ENCODE measurements at places on chromosomes 2 and 18.
A peak's percentile ranks its signal among the peaks of the same experiment; 100 is the strongest.

DNA sequence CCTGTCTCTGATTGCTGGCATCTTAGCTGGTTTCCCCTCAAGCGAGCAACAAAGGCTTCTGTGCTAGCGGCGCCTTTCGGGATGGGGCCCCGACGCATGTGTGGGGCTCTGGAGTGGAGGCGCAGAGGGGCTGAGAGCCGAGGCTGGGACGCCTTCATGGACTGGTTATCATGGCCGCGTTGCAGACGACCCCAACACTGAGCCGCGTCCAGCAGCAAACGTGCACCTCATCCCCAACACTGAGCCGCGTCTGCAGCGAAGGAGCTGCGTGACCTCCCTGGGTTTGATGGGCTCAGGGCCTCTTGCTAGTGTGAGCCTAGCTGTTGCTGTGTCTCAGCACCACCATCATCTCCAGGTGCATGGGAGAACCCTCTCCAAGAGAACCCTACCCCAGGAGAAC is 123.7 kb upstream of the CTDP1 start:
- no peak for DNase-seq

GRCh38 chr18:10424585-10425307 is 29.7 kb upstream of the APCDD1 start:
- no peak for DNase-seq

- peak; percentile 46 for DNase-seq
Measured at GRCh38 chr2:99691926-99692325, 202.1 kb upstream of the REV1 start.

- DNase-seq: no peak
Measured at GRCh38 chr2:216736326-216736725, 41.0 kb upstream of the IGFBP5 start.

GRCh38 chr2:62738981-62739936 is 33.7 kb downstream of the EHBP1 start:
- no peak for DNase-seq

GRCh38 chr2:3504741-3505140 is 14.6 kb downstream of the ADI1 start:
- DNase-seq: no peak

- no peak for DNase-seq
Measured at GRCh38 chr2:51705417-51705816, 673.5 kb upstream of the NRXN1 start.

- DNase-seq: no peak
Measured at GRCh38 chr18:51330148-51330547, 132.7 kb upstream of the MEX3C start.

Measured in inflammatory macrophage treated with lipopolysaccharide for 4 hours (primary cell).